Activated CD4-positive, alpha-beta memory T cell treated with anti-CD3 and anti-CD28 coated beads for 36 hours (primary cell): ENCODE measurements at places on chromosomes 4 and X. TPM values are rescaled to one million over a fixed set of nuclear protein-coding genes. Genes with fewer than 3 reads are reported as not detected.

The ACTRT1 gene
- total RNA-seq: not detected

GRCh38 chr4:81424816-81425755, 46.6 kb downstream of the RASGEF1B start:
- no peak for DNase-seq
- peaks cover 6% of the 10 kb centered on the region for H3K4me1 ChIP-seq
- H3K27me3 ChIP-seq: no peaks in the 10 kb centered on the region

The MAGEC1 gene
- not detected for total RNA-seq

- DNase-seq: no peak
- H3K36me3 ChIP-seq: no peaks in the 10 kb centered on the region
- H3K4me1 ChIP-seq: no peaks in the 10 kb centered on the region
- H3K4me3 ChIP-seq: no peak overlapping the region
These were observed 14.3 kb downstream of the H2BW1 start for GRCh38 chrX:103999234-103999633.

DNA sequence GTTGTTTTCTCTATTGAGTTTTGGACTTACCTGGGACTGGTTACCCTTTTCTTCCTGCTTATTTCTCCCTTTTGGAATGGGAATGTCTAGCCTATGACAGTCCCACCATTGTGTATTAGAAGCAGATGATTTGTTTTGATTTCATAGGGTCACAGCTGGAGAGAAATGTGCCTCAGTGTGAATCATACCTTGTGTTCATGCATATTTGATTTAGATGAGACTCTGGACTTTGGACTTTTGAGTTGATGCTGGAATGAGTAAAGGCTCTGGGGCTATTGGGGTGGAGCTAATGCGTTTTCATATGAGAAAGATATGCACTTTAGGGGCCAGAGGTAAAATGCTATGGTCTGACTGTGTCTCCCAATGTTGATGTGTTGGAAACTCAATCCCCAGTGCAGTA, 30.5 kb upstream of the TEX13C start:
- H3K4me3 ChIP-seq: no peak overlapping the region
- H3K36me3 ChIP-seq: no peaks in the 10 kb centered on the region
- DNase-seq: no peak

DNA sequence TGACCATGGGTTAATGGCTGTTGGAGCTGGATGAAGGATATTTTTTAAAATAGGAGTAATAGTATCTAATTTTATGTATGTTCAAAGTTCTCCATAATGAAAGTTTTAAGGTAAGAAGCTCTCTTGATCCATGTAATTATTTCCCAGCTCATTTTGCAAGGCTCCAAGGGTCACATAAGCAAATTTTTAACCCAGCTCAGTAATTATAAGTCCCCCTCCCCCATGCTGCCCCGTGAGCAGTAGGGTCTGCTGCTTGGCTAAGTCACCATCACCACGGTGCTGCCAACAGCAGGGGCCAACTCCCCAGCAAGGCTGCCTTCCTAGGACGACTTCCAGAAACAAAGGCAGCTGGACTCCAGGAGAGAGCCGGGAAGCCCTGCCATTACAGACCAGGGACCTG, 340.0 kb downstream of the FBXW7 start:
- no peaks in the 10 kb centered on the region for H3K27me3 ChIP-seq
- no peak for DNase-seq
- no peaks in the 10 kb centered on the region for H3K4me1 ChIP-seq

The EDNRA gene
- not detected for total RNA-seq

The TLR6 gene
- 2.2 TPM for total RNA-seq

GRCh38 chr4:3017504-3017903, 54.1 kb downstream of the GRK4 start:
- no peaks in the 10 kb centered on the region for H3K36me3 ChIP-seq
- H3K27ac ChIP-seq: no peak overlapping the region
- no peak for DNase-seq
- H3K4me3 ChIP-seq: no peak overlapping the region
- H3K27me3 ChIP-seq: peaks cover 14% of the 10 kb centered on the region

The DRD5 gene
- total RNA-seq: not detected

- H3K27ac ChIP-seq: no peak overlapping the region
- peak; percentile 53 for DNase-seq
- H3K36me3 ChIP-seq: no peaks in the 10 kb centered on the region
- H3K4me1 ChIP-seq: peaks cover 25% of the 10 kb centered on the region
- H3K4me3 ChIP-seq: peak overlapping the region; percentile 59
These were observed 88.8 kb downstream of the BCOR start for GRCh38 chrX:40008791-40009461.

DNA sequence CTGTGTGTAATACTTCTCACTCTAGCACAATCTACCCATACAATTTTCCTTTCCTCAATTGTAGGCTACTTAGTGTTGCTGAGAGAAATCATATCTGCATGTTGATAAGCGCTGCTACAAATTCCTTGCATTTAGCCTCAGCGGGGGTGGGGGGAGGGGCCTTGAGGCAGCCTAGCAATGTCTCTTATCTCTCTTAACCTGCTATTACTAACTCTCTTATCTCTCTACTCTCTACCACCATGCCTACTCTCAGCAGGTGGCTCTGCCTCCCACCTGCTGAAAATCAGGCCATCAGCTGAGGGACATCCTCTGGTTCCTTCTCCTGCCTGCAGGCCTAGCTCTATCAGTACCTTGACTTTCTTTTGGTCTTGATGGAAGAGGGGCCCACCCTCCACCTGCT, 98.9 kb downstream of the GPR82 start:
- H3K4me1 ChIP-seq: peaks cover 8% of the 10 kb centered on the region
- no peak for DNase-seq
- no peak overlapping the region for H3K4me3 ChIP-seq
- no peaks in the 10 kb centered on the region for H3K27me3 ChIP-seq
- peaks cover 8% of the 10 kb centered on the region for H3K36me3 ChIP-seq

GRCh38 chr4:153651116-153651515, 33.0 kb upstream of the TLR2 start:
- peak overlapping the region; percentile 3 for H3K4me3 ChIP-seq
- H3K27me3 ChIP-seq: no peaks in the 10 kb centered on the region
- peak; percentile 31 for DNase-seq
- H3K4me1 ChIP-seq: peaks cover 40% of the 10 kb centered on the region

The SGMS2 gene
- total RNA-seq: 0.36 TPM

- H3K36me3 ChIP-seq: no peaks in the 10 kb centered on the region
- no peak overlapping the region for H3K4me3 ChIP-seq
- H3K27me3 ChIP-seq: peaks cover 10% of the 10 kb centered on the region
- DNase-seq: no peak
These were observed 68.6 kb upstream of the QRFPR start for GRCh38 chr4:121449416-121449815.

- no peaks in the 10 kb centered on the region for H3K4me1 ChIP-seq
- H3K36me3 ChIP-seq: no peaks in the 10 kb centered on the region
- no peak overlapping the region for H3K27ac ChIP-seq
- H3K27me3 ChIP-seq: no peaks in the 10 kb centered on the region
- H3K4me3 ChIP-seq: no peak overlapping the region
- DNase-seq: no peak
These were observed 25.6 kb downstream of the IQSEC2 start for GRCh38 chrX:53255738-53256191.

DNA sequence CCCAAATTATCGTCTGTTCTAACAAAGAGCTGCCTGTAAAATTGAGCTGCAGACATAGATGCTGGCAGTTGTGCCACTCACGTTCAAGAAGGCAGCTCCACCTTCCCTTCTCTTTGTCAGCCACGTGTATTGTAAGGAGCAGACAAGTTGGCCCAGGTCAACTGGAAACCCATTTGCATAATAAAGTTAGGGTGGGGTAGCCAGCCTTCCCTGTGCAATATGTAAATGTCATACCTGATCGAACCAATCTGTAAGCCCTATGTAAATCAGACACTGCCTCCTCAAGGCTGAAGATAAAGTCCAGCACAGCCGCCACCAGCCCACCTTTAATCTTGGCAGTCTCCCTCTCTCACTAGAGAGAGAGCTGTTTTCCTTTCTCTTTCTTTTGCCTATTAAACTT, 117.2 kb downstream of the TMEM144 start:
- H3K36me3 ChIP-seq: no peaks in the 10 kb centered on the region
- H3K27me3 ChIP-seq: no peaks in the 10 kb centered on the region
- no peaks in the 10 kb centered on the region for H3K4me1 ChIP-seq
- H3K4me3 ChIP-seq: no peak overlapping the region

The CT47B1 gene
- total RNA-seq: not detected

GRCh38 chr4:139808808-139809756, 143.5 kb downstream of the MGST2 start:
- H3K4me1 ChIP-seq: no peaks in the 10 kb centered on the region
- H3K27ac ChIP-seq: no peak overlapping the region
- no peak overlapping the region for H3K4me3 ChIP-seq
- H3K36me3 ChIP-seq: no peaks in the 10 kb centered on the region
- no peak for DNase-seq

GRCh38 chrX:108736509-108737479, at the start of gene IRS4:
TSS of gene IRS4 (minus strand) at chrX:108736563.
- no peaks in the 10 kb centered on the region for H3K36me3 ChIP-seq
- no peak within 1 kb of the TSS for H3K4me3 ChIP-seq
- H3K27me3 ChIP-seq: peaks cover 21% of the 10 kb centered on the region
- H3K4me1 ChIP-seq: no peaks in the 10 kb centered on the region
- DNase-seq: no peak

GRCh38 chr4:81609844-81610243, 138.1 kb upstream of the RASGEF1B start:
- no peak overlapping the region for H3K27ac ChIP-seq
- H3K27me3 ChIP-seq: peaks cover 2% of the 10 kb centered on the region
- no peak overlapping the region for H3K4me3 ChIP-seq
- H3K36me3 ChIP-seq: no peaks in the 10 kb centered on the region

- no peak overlapping the region for H3K27ac ChIP-seq
- H3K4me3 ChIP-seq: no peak overlapping the region
- H3K36me3 ChIP-seq: no peaks in the 10 kb centered on the region
- no peaks in the 10 kb centered on the region for H3K4me1 ChIP-seq
- no peak for DNase-seq
These were observed 45.5 kb downstream of the PRDM5 start for GRCh38 chr4:120877021-120877420.

- peaks cover 7% of the 10 kb centered on the region for H3K4me1 ChIP-seq
- H3K4me3 ChIP-seq: no peak overlapping the region
- H3K27ac ChIP-seq: no peak overlapping the region
These were observed 213.6 kb downstream of the PALLD start for GRCh38 chr4:168710353-168710946.

GRCh38 chr4:121138039-121138825, 25.9 kb downstream of the TNIP3 start:
- peaks cover 37% of the 10 kb centered on the region for H3K4me1 ChIP-seq
- peak overlapping the region; percentile 53 for H3K27ac ChIP-seq
- no peaks in the 10 kb centered on the region for H3K27me3 ChIP-seq
- peak; percentile 67 for DNase-seq
- H3K36me3 ChIP-seq: peaks cover 25% of the 10 kb centered on the region
- H3K4me3 ChIP-seq: no peak overlapping the region

The NXF3 gene
- total RNA-seq: not detected

DNA sequence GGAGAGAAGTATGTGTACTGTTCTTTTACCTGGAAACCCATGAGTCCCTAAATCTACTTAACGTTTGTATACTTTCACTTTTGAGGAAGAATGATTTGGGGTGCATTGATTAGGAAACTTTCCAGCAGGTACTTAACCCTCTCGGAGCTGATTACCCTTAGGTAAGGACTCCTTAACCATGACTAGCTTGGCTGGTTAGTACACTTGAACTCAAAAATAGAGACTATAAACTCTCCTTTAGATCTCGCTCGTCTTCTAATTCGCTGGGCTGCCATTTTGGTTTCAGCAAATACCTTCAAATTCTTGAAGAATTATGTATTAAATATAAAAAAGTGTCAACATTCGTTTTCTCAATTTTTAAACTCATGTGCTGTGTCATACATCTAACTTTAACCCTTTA, 2.0 kb downstream of the USP9X start:
- no peaks in the 10 kb centered on the region for H3K27me3 ChIP-seq
- H3K36me3 ChIP-seq: peaks cover 6% of the 10 kb centered on the region
- H3K4me1 ChIP-seq: peaks cover 41% of the 10 kb centered on the region
- no peak for DNase-seq
- H3K4me3 ChIP-seq: peak overlapping the region; percentile 80

GRCh38 chr4:169314906-169315305, 44.1 kb upstream of the SH3RF1 start:
- no peak for DNase-seq
- H3K4me3 ChIP-seq: no peak overlapping the region
- no peaks in the 10 kb centered on the region for H3K36me3 ChIP-seq
- peaks cover 17% of the 10 kb centered on the region for H3K27me3 ChIP-seq
- no peaks in the 10 kb centered on the region for H3K4me1 ChIP-seq

DNA sequence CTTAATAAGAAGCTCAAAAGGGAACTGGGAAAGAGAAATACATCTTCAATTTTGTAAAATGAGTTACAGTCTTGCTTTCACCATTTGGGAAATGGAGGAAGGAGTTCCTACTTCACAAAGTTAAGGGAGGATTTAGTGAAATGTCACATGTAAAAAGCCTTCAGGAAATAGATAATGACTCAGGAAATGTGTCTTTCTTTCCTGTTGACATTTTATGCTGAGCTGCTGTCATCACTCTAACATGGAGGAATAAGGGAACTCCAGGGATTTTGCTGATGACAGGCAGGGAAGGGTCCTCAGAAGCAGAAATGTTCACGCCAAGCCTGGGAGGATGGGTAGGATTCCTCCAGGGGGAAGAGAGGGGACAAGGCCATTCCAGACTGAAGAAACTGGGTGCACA, 251.1 kb downstream of the USP46 start:
- peaks cover 3% of the 10 kb centered on the region for H3K27me3 ChIP-seq
- H3K4me1 ChIP-seq: no peaks in the 10 kb centered on the region
- DNase-seq: no peak
- no peak overlapping the region for H3K4me3 ChIP-seq
- no peak overlapping the region for H3K27ac ChIP-seq
- H3K36me3 ChIP-seq: no peaks in the 10 kb centered on the region

- DNase-seq: no peak
- H3K4me1 ChIP-seq: peaks cover 23% of the 10 kb centered on the region
- H3K27ac ChIP-seq: peak overlapping the region; percentile 51
These were observed 520.4 kb downstream of the BCOR start for GRCh38 chrX:39577206-39577984.

DNA sequence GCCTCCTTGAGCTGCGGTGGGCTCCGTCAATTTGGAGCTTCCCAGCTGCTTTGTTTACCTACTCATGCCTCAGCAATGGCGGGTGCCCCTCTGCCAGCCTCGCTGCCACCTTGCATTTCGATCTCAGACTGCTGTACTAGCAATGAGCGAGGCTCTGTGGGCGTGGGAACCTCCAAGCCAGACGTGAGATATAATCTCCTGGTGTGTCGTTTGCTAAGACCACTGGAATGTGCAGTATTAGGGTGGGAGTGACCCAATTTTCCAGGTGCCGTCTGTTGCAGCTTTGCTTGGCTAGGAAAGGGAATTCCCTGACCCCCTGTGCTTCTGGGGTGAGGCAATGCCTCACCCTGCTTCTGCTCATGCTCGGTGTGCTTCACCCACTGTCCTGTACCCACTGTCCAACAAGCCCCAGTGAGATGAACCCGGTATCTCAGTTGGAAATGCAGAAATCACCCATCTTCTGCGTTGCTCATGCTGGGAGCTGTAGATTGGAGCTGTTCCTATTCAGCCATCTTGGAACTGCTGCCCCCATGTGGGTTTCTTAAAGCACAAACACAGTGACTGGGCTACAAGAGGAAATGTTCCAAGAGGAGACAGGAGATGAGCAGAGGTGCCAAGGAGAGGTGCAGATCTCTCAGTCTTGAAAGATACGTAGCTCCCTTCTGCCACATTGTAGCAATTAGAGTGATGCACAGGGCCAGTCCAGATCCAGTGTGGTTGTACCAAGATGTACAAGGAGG, 193.0 kb upstream of the IGFBP7 start:
- DNase-seq: no peak
- no peak overlapping the region for H3K4me3 ChIP-seq
- H3K27me3 ChIP-seq: peaks cover 1% of the 10 kb centered on the region
- no peaks in the 10 kb centered on the region for H3K36me3 ChIP-seq
